ENCODE measurements at places on chromosomes 1 and 21. TPM values are rescaled to one million over a fixed set of nuclear protein-coding genes. Genes with fewer than 3 reads are reported as not detected.
A peak's percentile ranks its signal among the peaks of the same experiment; 100 is the strongest.

DNA sequence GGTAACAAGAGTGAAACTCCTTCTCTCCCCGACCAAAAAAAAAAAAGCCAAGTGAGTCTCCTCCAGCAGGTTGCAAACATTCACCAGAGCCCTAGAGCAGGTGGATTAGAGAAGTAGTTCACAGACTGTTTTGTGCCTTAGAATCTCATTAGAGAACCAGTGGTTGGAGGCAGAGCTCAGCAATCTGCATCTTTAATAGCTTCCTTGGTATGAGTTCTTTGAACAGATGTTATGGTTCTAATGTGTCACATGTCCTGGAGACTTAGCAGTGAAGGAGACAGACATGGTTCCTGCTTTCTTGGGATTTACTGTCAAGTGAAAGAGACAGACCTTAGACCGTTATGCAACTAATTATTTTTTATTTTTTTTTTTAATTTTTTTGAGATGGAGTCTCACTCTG, 26.8 kb downstream of the SESN2 start:
- no peak for DNase-seq

DNA sequence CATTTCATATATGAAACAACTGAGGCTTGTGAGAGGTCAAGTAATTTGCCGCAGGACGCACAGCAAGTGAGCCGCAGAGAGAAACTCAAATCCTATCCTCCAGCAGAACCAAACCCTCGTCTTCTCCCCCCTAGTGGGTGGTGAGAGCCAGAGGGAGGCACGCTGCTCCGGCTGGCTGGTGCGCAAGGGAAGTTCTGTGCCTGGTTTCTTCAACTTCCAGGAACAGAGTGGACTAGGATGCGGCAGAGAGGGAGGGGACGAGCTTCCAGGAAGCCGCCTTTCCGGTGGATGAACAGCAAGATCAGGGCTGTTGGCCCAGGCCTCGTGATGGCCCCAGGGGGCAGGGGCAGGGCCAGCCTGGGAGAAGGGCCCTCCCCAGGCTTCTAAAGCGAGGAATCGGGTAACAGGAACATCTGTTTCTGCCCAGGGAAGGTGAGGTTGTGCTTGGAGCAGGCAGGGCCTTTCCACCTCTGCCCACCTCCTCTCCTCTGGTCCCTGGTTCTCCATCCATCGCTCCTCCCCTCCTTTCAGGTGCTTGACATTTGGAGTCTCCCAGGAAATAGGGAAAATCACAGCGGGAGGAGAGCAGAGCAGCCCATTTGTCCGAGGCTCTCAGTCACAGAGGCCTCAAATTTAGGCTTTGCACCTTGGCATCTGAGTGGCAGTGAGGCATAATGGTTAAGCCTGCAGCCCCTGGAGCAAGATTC, 16.8 kb upstream of the PDIK1L start:
- DNase-seq = no peak

- no peak for DNase-seq
These were observed 32.3 kb upstream of the TENT5C start for GRCh38 chr1:117573386-117574023.

- DNase-seq = peak; percentile 6
These were observed 25.0 kb upstream of the POU3F1 start for GRCh38 chr1:38071312-38072256.

DNA sequence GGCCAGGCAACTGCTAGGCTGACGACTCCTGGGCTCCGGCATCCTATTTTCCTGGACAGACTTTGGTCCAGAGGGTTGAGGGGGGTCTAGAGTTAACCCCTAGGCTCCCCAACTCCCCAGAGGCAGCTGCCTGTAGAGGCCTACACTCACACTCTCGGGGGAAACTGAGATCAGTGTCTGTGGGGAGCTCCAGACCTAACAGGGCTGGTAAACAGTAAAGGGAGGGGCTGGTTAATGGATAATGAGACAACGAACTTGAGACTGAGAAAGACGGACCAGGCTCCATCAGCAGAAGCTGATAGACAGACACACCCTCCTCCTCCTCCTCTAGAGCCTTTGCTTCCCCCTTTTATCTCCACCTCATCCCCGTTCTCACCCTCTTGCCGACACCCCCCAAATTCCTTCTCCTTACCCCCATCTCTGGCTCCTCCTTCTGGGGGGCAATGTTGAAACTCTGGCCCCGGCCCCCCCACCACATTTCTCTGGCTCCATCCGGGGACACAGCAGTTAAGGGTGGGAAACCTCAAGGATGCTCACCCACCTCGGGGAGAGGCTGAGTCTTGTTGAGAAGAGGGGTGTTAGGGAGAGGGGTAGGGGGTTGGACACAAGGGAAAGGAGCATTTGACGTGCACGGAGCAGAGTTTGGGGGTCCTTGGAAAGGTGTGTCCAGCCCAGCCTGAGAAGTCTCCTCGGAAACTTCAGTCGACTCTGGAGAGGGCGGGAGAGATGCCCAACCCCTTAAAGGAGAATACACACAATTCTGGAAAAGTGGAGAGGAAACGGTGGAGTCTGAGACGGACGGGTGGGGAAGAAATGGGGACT, at the start of gene MTMR11:
Gene MTMR11, minus strand, starts transcription at position 710 of the 822 bp plus-strand sequence. Its CDS starts 232 bp downstream, at position 478.
- no peak for DNase-seq

GRCh38 chr21:32812035-32812434, 40.5 kb upstream of the PAXBP1 start:
- DNase-seq = no peak

GRCh38 chr1:234127026-234127671, 222.7 kb downstream of the SLC35F3 start:
- no peak for DNase-seq

DNA sequence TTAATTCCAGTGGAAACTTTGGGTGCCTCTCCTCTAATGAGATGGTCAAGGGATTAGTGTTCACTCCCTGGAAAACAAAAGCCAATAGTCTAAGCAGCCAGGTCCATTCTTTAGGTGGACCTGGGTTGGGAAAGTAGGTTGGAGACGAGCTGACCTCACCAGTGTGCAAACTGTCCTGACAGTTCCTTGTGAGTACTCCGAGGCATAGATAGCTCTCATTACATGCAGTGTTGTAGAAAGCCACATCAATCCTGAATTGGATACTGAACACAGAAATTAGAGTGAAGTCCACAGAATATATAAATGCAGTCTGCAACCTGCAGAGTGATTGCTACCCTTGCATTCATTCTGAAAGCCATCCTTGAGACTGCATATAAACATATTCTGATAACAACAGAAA, 675.1 kb upstream of the CXADR start:
- DNase-seq = no peak

SPRR4 gene
- total RNA-seq = not detected

DNAJC28 gene
- total RNA-seq = 0.92 TPM

GRCh38 chr1:36366091-36366661, 19.5 kb downstream of the STK40 start:
- no peak for DNase-seq

DNA sequence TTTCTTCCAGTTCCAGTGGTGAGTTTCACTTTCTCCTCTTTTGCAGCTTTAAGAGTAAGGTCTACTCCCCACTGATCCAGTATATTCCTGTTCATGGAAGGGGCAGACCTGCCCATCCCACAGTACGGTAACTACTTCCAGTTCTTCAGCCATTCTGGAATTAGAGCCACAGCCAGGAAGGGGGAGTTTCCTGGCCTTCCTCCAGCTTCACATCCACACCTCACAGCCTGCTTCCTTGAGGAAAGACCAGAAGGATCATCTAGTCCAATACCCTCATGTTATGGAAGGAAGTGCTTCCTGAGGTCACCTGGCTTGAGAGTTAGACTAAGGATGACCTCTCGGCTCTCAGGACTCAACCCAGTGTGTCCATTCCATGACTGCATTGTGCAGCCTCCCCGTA, 597.8 kb downstream of the KIF26B start:
- DNase-seq = no peak

HSF2BP gene
- total RNA-seq = 0.72 TPM
